ENCODE measurements at places on chromosomes 7 and 10.

GRCh38 chr7:26620352-26620751, 244.0 kb downstream of the SKAP2 start:
- peak; percentile 88 for DNase-seq

DNA sequence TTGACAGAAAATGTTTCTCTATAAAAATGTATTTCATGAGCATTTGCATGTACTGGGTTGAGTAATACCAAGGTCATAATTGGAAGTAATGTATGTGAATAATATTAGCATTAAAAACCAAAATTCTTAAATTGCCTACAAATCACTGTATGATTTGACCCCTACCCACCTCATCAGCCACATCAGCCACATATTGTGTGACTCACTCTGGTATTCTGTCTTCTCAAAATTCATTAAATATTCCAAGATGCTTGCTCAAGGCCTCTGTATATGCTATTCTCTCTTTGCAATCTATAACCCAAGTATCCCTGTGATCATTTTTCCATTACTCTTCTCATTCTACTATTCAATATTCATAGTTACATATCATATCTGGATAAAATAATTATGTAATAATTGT, 21.4 kb downstream of the POT1 start:
- no peak for DNase-seq

GRCh38 chr10:120749856-120750566, 101.2 kb upstream of the WDR11 start:
- no peak for DNase-seq

- no peak for DNase-seq
Measured at GRCh38 chr7:41698726-41699125, 4.2 kb downstream of the INHBA start.

- peak; percentile 81 for DNase-seq
Measured at GRCh38 chr10:110758898-110759297, 112.8 kb upstream of the PDCD4 start.

- no peak for DNase-seq
Measured at GRCh38 chr10:78321500-78321899, 287.8 kb downstream of the RPS24 start.

DNA sequence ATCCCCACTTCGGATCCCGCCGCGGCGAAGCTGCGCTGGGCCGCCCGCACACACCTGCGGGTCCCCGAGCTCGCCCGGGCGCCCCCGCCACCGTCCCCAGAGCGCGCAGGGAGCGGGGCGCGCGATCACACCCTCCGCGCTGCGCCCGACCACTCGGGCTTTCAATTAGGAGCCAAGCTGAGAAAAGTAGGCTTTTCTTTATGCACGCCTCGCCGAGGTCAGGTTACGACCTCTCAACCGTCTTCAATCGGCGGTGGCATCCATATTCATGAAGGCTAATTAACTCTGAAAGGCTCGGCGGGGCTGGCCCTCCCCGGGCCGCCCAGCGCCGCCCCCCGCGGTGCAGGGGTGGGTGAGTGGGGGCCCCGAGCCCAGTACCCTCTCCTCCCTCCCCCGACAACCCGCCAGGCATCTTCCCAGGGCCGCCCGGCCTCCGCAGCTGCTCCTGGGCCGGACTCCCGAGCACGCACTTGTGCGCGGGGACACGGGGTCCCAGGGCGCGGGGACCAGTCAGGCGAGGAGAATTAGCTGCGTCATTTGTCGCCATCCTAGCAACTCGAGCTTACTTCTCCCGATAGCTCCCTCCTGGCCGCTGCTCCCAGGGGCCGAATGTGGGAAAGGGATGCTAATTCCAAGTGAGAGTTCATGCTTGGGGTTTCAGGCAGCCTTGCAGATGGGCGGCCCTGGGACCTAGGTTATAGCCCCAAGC, 155.5 kb upstream of the LYZL2 start:
- peak; percentile 73 for DNase-seq

GRCh38 chr7:36668750-36669149, 55.5 kb downstream of the AOAH start:
- no peak for DNase-seq

- no peak for DNase-seq
Measured at GRCh38 chr7:140261105-140261486, 84.3 kb upstream of the KDM7A start.

DNA sequence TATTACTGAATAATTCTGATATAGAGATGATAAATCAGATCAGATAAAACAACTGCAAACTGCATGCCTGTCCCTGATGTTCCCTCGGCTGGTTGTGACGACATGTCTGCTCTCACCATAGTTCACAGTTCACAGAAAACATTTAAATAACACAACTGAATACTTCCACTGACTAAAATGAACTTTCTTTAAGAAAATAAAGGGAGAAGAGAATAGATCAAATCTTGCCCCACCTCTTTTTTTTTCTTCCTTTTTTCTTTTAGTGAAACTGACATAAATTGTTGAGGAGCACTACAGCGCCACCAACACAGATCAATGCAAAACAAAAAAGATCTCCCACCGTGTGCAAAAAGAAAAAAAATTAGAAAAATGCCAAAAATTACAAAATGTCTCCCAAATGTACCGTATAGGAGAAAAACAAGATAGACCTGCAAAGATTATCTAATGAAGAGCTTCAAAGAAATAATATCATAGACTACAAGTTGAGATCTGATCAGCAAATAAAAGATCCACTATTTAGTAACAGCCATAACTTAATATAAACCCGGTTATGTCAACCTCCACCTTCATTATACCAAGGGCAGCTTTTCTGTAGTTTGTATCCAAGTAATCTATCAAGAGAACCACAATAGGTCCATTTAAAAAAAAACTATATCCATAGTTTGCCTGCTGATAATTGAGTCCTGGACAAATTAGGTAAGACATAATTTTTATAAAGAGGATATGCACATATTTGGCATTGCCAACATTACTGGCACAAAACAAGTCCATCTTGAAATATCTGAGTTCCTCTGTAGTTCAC, 30.7 kb upstream of the EPC1 start:
- DNase-seq, result peak; percentile 12

DNA sequence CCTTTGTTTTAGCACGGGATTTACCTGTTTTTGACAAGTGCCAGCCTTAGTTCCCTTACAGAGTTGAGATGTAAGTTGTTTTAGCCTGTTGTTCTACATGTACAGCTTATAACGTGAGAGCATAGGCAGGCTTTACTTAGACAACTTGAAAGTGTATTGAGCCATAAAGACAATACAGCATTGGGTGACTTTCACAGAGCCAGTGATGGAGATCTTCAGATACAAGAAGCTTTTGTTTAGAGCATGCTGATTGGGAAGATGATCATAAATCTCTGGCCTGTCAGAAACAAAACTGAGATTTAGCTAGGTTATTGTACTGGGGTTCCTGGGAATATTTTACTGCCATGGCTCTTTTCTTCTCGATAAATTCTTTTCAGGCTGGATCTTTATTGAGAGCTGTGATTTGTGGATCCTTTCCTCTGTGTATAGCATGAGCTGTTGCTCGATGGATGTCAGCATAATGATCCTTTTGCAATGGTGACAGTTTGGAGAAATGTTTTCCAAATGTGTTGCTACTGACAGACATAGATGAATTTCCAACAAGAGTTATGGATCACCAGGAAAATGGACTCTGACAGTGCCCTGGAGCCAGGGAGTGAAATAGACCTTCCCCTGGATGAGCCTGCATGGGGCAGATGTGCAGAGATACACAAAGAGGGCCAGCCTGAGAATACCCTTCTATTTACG, 30.2 kb downstream of the LHFPL3 start:
- no peak for DNase-seq

GRCh38 chr10:102003541-102003940, 52.4 kb downstream of the ARMH3 start:
- no peak for DNase-seq

GRCh38 chr7:32458025-32458424, 32.2 kb downstream of the LSM5 start:
- DNase-seq, result no peak

- DNase-seq, result peak; percentile 75
Measured at GRCh38 chr7:24576171-24577025, 3.1 kb downstream of the PALS2 start.

- DNase-seq, result no peak
Measured at GRCh38 chr7:13563257-13563656, 426.2 kb downstream of the ETV1 start.
